Liver (tissue), 10 donors: ENCODE measurements at places on chromosomes 2 and 18.

DNA sequence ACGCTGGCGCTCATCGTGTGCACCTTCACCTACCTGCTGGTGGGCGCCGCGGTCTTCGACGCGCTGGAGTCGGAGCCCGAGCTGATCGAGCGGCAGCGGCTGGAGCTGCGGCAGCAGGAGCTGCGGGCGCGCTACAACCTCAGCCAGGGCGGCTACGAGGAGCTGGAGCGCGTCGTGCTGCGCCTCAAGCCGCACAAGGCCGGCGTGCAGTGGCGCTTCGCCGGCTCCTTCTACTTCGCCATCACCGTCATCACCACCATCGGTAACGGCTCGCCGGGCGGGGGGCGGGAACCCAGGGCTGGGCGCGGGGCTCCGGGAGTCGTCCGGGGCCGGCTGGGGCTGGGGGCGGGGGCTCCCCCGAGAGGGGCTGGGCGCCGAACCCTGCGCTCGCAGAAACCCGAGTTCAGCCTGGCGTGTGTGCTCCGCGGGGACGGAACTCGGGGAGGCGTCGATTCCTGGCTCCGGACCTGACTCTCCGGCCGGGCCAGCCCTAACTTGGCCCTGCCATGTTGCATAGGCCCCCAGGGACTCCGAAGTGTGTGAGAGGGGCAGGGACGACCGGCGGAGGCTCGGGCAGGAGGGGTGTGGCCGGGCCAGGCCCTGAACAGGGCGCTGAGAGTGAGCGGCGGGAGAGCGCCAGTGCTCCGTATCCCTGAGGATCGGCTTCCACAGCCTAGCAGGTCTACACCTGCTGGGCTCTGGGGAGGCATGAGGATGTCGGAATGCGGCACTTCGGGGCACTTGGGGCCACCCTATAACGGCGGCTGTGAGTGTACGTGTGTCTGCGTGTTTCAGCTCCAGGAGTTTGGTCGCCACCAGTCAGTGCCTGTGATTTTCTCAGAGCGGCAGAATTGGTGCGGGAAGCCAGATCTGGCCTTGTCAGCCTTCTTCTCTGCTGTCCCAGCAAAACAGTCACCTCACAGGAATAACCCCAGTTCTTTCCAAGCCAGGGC is 651 bp downstream of the KCNK3 start:
- no peak for DNase-seq

GRCh38 chr2:82675186-82675585 is 1783.9 kb downstream of the SUCLG1 start:
- no peak for DNase-seq

DNA sequence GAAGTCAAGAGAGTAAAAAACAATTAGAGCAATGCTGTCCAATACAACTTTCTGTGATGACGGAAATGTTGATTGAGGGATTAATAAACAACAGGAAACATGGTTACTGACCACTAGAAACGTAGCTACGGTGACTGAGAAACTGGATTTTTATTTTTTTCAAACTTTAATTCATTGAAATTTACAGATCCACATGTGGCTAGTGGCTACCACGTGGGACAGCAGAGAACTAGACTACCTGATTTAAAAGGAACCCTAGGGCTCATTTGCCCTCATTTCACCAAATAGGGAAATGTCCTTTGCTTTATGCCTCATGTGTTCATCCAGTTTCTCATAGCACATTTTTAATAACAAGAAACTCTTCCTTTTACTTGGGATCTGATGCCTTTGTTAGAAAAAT is 413.0 kb downstream of the TGIF1 start:
- no peak for DNase-seq

GRCh38 chr18:28781616-28782362 is 604.9 kb upstream of the CDH2 start:
- no peak for DNase-seq

GRCh38 chr2:217142649-217143266 is 282.9 kb upstream of the TNP1 start:
- peak; percentile 63 for DNase-seq

DNA sequence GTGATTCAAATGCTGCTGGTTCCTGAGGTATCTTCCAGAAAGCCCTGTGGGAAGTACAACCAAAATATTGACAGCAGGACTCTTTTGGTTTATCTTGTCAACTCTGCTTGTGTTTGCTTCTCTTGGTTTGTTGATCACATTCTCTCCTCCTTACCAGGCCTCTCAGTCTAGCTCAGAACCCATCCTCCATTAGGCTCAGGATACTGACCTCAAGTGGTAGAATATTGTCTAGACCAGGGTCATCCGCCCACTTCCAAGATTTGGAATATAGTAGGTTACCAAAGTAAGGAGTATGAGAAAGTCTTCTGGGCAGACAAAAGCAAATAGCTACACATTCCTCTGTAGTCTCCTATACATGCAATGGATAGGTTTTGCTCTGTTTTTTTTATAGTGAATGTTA is 56.6 kb downstream of the XIRP2 start:
- no peak for DNase-seq

GRCh38 chr2:239930871-239931771 is 94.0 kb downstream of the NDUFA10 start:
- no peak for DNase-seq

- DNase-seq, result no peak
Measured at GRCh38 chr18:46156843-46157242, 52.7 kb downstream of the HAUS1 start.

GRCh38 chr2:132984731-132985130 is 314.7 kb upstream of the LYPD1 start:
- DNase-seq, result no peak

DNA sequence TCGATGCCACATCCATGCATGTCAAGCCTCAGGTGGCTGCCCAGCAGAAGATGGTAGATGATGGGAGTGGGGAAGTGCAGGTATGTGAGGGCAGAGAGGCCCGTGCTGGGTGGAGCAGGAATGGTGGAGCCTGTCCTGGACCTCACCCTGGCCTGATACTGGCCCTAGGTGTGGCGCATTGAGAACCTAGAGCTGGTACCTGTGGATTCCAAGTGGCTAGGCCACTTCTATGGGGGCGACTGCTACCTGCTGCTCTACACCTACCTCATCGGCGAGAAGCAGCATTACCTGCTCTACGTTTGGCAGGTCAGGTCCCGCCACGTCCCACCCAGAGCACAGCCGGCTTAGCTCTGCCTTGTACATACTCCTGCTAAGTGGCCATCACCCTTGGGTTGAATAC is 13.0 kb downstream of the VIL1 start:
- DNase-seq, result no peak

GRCh38 chr2:210839450-210839849 is 283.1 kb downstream of the CPS1 start:
- no peak for DNase-seq

DNA sequence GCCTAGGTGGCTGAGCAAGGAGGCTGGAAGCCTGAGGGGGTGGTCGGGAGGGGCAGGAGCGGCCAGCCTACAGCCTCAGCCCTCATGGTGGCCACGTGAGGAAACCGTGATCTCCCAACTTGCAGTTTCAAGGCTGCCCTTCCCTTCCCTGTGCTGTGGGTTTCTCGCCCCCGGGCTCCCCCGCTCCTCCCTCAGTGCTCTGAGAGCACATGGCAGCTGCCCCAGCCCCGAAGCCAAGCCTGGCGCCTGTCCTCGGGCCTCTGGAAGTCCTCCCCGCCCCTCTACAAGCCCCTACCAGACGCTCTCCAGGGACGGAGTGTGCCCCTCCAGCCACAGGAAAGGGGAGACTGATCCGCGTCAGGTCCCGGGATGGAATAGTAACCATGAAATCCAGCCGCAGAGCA is 586 bp upstream of the ANKRD23 start:
- DNase-seq, result no peak

DNA sequence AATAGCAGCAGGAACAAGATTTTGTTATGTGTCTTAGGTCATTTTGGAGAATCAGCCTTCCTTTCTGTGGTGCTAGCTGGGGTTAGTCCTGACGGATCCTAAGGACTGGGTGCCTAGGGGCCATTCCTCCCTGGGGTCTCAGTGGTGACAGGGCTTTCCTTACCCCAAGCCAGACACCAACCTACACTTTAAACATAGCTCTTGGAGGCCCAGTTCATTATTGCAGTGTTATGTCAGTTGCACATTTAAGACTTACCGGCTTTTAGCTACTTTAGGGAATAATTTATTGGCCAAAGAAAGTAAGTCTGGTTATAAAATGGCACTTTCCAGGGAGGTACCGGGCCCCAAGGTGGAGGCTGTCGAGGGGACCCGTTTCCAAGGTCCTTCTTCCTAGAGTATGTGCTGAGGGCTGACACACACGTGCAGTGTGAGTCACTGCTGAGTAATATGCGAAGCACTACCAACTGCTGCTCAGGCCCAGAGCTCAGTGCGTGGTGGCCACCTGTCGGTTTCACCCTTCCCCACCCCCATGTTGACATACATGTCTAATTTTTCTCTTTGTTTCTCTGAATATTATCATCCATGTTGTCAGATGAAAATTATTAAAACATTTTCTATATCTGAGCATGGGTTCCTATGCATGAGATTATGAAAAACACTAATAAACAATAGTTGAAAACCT is 37.0 kb upstream of the GRHL1 start:
- DNase-seq, result no peak

DNA sequence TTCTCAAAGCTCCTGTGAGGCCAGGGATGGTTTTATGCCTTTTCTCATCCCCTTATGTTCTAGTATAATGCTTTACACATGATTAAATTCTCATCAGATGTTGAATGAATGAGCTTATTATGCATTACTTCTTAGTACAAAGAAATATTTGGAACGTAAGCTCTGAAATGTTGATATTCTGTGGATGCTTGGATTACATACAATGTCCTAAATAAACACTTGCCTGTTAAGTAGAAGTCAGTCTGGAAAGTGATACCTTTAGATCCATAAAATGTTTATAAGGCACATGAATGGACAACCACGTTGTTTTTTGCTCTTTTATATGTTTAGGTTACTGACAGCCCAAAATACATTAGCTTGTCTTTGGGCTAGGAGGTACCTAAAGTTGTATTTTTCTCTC is 248.6 kb downstream of the NEDD4L start:
- DNase-seq, result no peak

DNA sequence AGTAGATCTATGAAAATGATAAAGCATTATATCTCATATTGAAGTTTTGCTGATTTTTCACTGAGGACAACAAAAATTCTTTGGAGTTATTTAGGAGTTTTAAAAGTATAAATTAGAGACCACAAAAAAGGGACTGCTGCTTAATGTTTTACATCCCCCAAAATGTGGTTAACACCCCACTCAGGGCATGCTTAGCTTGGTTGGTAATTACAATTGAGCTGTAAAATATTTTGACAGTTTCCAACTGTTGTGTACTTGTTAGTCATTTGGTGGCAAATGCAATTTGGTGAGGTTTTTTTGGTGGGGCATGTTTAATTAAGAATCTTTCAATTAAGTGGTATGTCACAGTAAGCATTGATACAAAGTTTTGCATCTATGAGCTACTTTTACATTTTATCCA is 137.3 kb upstream of the OTX1 start:
- no peak for DNase-seq

- DNase-seq, result no peak
Measured at GRCh38 chr2:225120186-225120585, 77.9 kb upstream of the DOCK10 start.

DNA sequence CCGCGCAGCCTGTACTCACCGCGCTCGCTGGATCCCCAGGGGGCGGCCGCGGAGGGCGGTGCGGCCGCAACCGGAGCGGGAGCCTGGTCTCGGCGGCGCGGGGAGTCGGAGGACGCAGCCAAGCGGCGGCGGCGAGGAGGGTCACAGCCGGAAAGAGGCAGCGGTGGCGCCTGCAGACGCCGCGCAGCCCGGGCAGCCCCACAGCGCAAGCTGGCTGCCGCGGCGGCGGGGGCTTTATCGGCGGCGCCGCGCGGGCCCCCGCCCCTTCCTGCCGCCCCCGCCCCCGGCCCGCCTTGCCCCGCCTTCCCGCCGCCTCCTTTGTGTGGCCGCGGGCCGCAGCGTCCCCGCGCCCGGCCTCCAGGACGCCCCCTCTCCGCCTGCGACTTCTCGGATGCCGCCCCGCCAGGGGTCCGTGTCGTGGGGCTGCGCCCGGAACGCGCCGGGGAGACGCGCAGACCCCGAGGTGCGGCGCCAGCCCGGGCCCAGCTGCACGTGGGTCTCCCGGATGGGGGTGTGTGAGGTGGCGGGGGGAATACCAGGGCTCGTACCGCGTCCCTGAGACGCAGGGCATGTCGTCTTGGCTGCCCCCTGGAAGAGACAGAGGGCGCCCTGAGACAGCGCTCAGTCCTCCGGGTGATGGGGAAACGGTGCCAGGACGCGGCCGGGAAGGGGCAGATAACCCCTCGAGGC is at the start of gene SERPINE2:
Gene SERPINE2 (minus strand): TSS at position 207 of the 690 bp plus-strand sequence. CDS start 37,386 bp downstream, outside the sequence.
- DNase-seq, result no peak

GRCh38 chr2:27400348-27401135 is 8.8 kb downstream of the PPM1G start:
- no peak for DNase-seq

DNA sequence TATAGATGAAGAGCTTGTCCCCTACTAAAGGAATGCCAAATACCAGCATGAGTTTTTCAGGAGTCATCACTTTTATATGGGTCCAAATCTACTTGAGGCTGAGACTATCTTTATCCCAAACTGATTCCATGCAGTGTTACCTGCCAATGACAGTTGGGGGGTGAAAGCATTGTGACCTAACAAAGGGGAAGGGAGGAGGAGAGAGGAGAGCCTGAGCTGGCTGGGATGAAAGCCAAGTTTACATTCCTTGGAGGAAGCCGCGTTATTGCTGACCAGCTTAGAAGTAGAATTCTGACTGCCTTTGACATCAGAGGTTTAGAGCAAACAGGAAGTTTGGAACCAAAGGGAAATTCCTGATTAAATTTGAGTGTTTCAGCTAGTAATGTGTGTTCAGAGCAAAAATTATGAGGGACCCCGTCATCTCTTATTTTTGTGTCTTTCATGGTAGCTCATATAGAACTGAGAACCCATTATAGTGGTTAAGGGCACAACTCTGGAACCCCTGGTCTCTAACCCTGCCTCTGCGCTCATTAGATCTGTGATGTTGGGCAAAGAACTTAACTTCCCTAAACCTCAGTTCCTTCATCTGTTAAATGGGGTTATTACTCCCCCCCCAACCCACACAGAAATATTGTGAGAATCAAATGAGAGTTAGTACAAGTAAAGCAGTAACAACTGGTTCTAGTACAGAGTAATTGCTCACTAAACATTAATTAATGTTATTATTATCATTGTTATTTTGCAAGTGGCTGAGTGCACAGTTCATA is 199.3 kb upstream of the EPAS1 start:
- DNase-seq, result no peak

GRCh38 chr2:174722942-174723592 is 41.2 kb downstream of the CHRNA1 start:
- DNase-seq, result no peak

DNA sequence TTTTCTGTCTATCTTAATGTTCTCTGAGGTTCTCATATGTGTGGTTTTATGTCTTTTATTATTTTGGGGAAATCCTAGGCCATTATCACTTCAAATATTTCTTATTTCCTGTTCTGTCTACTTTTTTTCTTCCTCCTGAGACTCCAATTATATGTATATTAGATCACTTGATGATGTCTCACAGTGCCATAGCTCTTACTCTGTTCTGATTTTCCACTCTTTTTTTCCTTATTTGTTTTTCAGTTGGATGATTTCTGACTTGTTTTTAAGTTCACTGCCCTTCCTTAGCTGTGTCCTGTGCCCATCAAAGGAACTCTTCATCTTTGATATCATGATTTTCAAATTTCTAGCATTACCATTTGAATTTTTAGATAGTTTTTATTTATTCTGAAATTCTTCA is 24.1 kb downstream of the FAM228B start:
- no peak for DNase-seq
